Right hindlimb (tissue), 1 donor: ENCODE measurements at places on chromosomes 3 and 15.

DNA sequence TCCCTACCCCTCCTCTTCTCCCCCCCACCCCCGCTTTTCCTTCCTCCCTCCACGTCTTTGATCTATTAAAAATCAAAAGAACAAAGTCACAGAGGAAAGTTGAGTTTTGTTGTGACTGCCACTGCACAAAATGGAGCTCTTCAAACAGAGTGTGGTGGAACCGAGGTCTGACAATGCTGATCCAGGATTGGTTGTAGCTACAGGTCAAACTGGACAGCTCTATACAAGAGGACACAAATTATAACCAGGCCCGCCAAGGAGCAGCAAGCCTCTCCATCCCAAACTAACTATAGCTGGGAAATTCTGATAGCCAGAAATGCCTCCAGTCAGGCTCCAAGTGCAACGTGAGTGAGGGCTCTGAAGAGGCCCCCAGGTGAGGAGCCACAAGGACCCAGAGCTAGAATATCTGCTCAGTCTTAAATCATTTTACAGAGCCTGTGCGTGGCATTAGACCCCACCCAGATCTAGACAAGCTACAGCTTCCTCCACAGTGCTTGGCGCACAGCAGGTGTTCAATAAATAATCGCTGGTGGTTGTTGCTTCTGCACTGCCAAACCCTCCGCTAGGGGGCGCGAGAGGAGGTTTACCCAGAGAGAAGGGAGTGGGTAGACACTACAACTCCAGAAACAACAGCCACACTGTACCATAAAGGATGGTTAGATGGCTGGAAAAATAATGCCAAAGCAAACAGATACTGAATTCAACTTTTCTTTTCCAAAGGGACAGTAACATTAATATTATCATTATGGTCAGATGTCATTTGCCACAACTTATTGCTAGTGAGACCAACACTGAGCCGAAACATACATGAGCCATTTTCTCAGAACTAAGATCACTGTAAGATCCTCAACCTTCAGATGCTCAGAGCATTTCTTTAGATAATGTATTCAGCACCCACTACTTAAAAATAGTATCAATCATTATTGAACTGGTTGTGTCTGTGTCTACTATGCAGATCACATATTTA is 44.6 kb downstream of the ZIC4 start:
- DNase-seq: no peak

- DNase-seq: no peak
Measured at GRCh38 chr15:51121118-51121517, 26.4 kb upstream of the TNFAIP8L3 start.

DNA sequence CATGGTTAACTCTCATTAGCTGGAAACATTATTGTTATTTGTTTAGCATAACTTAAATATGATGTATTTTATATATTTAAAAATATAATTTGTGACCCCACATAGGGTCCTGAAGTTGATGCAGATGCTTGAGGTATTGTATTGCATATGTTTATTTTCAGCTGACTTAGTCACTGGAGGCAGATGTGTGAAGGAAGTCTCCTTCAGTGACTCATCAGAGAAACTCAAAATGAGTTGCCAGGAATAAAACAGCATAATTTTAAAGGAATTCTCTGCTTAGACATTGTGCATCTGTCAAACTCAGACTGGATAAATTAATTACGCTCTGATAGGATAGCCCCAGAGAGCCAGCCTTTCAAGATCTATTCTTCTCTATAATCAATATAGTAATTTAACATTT is 7.9 kb upstream of the OR4F6 start:
- DNase-seq: no peak

DNA sequence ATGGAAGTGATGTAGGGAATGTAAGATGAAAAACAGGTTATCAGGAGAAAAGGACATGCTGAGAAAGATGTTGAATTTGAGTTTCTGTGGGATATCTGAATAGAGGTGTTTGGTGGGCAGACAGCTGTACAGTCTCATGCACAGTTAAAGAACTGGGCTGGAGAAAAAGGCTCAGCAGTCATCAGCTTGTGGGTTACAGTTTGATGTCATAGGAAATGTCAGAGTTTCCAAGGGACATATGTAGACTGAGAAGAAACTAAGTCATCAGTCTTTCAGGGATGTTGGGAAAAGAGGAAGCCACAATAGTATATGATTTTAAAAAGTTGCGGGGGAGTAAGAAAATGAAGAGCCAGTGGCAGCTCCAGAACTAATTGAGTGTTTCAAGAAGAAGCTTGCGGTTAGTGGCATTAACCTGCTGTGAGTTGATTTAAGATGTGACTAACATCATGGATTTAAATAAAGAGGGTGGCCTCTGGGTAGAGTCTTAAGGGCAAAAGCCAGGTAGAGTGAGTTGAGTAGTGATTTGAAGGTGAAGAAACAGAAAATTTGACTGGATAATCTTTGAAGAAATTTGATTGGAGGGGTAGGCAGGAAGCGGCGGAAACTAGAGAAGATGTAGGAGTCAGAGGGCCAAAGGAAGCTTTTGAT is 24.6 kb downstream of the GORASP1 start:
- DNase-seq: no peak

DNA sequence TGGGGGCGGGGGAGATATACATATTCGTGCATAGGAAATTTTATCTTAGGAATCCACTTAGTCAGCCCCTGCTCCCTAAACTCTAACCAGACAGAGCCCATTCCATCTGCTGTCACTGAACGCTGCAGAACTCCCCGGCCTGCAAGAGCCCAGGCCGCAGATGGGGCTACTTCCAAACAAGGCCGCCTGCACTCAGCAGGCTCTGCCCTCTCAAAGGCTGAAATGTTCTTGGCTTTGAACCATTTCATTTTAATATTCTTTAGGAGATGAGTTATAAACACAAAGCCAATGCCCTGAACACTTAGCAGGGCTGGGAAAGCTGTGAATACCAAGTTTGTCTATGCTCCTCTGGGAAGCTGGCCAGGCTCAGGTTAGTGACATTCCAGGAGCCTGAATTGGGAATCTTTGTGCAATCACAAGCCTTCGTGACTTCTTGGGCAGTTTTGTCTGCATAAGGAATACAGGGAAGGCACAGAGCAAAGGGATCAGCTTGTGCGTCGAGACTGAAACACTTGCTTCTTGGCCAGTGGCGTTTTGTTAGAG is 65.0 kb downstream of the SYNM start:
- no peak for DNase-seq

GRCh38 chr3:14274612-14274936 is 96.0 kb downstream of the LSM3 start:
- DNase-seq: no peak

- DNase-seq: peak; percentile 78
Measured at GRCh38 chr3:73143821-73144237, 82.4 kb downstream of the EBLN2 start.

- no peak for DNase-seq
Measured at GRCh38 chr3:177578488-177578887, 381.2 kb upstream of the TBL1XR1 start.

GRCh38 chr3:61637088-61638051 is 76.0 kb downstream of the PTPRG start:
- DNase-seq: no peak

DNA sequence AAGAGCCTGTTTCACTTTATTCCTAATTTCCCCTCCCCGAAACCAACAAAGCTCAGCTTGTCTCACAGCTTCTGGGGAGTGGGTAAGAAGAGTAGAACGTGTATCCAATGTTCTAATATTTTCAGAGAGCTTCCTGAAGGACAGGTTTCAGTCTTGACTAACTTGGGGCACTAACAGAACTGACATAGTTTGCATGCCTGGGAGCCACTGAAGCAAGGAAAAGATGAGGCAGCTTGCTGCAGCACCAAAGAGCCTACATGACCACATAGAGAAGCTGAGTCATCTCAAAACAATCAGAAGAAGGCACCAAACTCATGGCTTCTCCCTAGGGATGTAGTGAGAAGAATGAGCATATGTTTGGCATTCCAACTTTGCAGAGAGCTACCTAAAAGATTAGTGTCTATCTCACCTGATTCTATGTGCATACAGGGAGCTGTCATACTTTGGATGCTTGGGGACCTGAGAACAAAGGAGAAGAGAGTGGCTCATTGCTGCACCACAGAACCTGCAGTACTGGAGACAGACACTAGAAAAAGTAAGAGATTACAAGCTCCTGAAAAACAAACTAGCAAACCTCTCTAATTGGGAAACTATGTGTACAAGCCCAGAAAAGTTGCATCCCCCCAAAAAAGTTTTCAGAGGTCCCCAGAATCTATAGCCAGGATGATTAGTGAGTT is 86.9 kb downstream of the DCLK3 start:
- no peak for DNase-seq

DNA sequence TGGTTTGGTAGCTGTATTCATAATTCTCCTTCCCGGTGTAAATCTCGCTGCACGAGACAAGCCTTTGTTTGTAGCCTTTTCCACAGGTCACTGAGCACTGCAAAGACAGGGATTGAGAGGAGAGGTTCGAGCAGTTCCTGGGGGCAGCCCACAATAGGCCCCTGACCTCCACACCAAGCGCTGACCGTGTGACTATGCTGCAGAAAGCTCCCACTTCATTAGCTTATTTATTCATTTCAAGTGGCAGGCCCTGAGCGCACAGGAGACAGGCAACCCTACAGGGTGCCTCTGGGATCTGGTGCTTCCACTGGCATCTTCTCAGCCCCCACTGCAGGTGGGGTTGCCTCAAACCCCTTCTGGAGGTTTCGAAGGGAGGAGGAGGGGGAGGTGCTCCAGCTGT is 140.9 kb downstream of the ADAMTS9 start:
- DNase-seq: no peak

- no peak for DNase-seq
Measured at GRCh38 chr3:77772459-77772858, 732.6 kb downstream of the ROBO2 start.

GRCh38 chr3:66441129-66441528 is 59.7 kb downstream of the LRIG1 start:
- DNase-seq: no peak
